Cardiac muscle cell (in vitro differentiated cells and primary cell): ENCODE measurements at places on chromosomes 12 and 14. TPM values are rescaled to one million over a fixed set of nuclear protein-coding genes. Genes with fewer than 3 reads are reported as not detected.

Gene NANOG
- 0.06 and 0.78 TPM in 2 replicates for total RNA-seq

Gene TPH2
- not detected in 2 replicates for total RNA-seq

Gene PTGDR
- total RNA-seq: not detected in 2 replicates

Gene CLEC2A
- total RNA-seq: not detected in 2 replicates

Gene GRIP1
- total RNA-seq: 5.2 and 7.4 TPM in 2 replicates

GRCh38 chr12:115294453-115295133 lies 610.6 kb upstream of the TBX3 start:
- peak; percentile 41 for DNase-seq

GRCh38 chr14:92493492-92493891 lies 20.1 kb upstream of the RIN3 start:
- no peak for DNase-seq
